ENCODE measurements at places on chromosomes 4 and X.

DNA sequence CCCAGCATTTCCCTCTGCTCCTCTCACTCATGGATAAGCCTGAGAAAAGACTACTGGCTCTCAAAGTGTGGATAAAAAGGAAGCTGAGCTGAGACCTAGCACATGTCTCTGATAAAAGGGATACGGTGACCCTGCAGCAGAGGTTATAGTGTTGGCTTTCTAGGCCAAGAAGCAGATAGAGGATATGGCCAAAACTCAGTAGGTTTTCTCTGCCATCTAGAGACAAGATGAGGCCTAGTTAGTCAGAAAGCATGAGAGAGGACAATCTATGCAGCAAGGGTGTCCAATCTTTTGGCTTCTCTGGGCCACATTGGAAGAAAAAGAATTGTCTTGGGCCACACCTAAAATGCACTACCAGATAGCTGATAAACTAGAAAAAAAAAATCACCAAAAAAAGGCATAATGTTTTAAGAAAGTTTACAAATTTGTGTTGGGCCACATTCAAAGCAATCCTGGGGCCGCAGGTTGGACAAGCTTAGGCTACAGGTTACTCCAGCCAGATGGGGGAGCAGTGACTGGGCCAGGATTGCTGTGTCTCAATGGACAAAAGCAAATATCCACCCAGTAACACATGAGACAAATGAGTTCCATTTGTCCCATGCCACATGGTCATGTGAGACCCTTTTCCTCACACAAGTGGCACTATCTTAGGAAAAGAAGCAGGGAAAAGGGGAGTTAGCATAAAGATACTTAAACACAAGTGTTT is 411.4 kb downstream of the INPP4B start:
- no peak for DNase-seq

GRCh38 chrX:1500701-1501624 is 36.0 kb downstream of the P2RY8 start:
- DNase-seq = no peak

- DNase-seq = no peak
Measured at GRCh38 chr4:11904117-11904535, 475.4 kb upstream of the HS3ST1 start.

DNA sequence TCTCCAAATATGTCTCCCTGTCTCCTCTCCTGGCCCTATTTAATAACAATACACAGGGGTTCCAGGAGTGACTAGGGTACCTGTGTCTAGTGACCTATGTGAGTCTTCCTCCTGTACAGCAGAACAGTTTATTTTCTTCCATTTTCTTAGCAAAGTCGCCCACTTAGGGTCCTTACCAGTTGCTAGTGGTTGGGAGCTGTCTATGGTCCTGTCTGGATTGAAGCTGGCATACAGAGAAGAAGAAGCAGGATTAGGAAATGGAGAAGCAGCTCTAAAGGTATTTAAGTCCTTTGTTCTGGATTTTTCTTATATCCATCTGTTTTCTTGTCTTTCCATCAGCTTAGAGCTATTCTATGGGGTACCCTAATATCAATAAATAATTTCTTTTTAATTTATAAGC is 587.1 kb upstream of the CPEB2 start:
- DNase-seq = peak; percentile 27

- no peak for DNase-seq
Measured at GRCh38 chrX:5802391-5802790, 426.3 kb downstream of the NLGN4X start.
